ENCODE measurements at places on chromosomes 7 and 10.

DNA sequence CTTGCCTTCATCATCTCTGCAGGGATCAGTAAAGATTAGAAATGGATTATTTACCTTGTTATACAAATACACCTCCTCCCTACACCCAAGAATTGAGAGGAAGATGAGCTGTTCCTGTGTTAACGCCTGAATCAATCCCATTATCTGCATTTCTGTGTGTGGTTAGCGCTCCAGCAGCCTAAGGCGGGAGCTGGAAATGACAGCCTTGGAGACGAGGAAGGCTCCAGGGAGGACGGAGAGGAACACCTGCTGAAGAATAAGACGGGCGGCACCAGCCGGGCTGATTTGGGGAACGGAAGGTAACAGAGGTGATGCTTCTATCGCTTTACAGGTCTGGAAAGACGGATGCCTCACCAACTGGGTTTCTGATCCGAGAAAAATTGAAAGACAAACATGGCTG lies 34.2 kb upstream of the DDC start:
- DNase-seq = no peak

DNA sequence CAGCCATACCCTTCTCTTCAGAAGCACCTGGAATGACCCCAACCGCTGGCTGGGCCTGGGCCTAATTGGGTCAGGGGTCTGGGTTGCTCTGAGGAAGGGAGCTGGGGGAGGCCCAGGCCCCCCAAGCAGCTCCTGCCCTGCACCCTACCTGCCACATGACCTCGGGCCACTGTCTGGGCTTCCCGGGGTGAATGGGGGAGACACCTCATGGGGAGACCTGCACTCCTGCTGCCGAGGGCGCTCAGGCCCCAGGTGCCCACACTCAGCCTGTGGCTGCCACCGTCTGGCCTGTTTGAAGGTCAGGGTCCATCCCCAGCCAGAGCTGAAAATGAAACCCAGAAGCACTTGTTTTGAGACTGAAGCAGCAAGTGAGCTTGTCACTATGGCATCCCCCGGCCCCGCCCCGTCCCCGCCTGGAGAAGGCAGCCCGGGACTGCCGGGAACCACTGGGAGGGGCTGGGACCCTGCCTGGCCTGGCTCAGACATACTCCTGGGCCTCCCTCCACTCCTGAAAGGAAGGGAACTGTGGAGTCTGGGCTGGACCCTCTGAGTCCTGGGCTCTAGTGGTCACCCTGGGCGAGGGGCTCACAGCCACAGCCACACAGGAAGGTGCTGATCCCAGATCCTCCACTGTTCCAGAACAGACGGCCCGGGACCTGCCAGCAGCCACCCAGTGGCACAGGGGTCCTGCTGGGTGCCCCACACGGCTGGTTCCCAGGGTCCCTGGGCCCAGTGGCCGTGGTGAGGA lies 7.4 kb upstream of the MICALL2 start:
- no peak for DNase-seq

DNA sequence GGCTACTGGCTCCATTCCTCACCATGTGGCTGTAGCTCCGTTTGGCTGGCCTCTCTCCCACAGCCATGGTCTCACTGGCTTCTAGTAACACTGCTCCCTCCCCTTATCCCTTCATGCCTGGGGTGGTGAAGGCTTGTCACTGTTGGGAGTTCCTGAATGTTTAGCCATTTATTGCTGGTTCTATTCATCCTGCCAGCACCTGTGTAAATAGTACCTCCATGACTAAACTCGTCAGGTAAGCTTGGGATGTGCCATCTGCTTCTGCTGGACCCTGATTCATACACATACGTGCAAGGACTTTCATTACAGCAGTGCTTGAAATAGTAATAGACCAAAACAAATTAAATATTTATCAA lies 61.6 kb downstream of the CCDC71L start:
- no peak for DNase-seq

DNA sequence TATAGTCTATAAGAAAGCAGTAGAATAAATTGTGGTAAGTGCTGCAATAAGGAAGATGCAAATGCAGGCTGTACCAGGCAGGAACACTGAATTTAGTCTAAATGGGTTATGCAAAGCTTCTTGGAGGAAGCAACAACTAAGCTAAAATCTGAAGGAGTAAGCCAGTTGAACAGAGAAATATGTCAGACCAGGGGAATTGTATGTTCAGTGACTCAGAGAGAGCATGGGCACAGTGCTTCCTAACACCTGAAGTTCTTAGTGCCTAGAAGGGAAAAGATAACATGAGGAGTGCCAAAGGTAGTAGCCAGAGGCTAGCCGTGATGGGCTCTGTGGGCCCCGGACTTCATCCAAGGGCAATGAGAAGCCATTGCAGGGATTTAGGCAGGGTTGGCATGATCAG lies 204.1 kb upstream of the KMT2E start:
- no peak for DNase-seq

DNA sequence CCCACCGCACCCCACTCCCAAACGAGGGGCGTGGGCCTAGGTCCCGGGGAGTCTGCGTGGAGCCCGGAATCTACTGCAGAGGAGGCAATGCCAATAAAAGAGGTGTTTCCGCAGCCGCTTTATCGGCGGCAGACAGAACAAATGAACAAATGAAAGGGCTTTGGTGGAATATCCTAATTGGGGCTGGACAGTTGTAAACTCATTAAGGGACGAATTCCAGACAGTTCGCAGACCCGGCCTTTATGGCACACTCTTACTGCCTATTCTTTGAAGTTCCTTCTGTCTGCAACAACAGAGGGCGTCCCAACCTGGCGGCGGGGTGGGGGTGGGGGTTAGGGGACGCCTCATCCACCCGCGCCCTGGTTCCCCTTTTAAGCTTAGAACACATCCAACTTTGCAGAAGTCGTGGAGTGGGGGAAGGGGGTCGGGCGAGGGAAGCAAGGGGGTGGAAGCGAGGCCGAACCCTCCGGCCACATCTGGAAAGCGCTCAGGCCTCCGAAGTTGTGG lies 4.1 kb downstream of the HOXA9 start:
- no peak for DNase-seq

GRCh38 chr10:49830016-49830415 lies 67.9 kb upstream of the OGDHL start:
- DNase-seq = no peak

- DNase-seq = no peak
Measured at GRCh38 chr7:138945154-138945553, 36.0 kb downstream of the KIAA1549 start.

- DNase-seq = no peak
Measured at GRCh38 chr10:47339186-47339735, 8.9 kb upstream of the RBP3 start.

- DNase-seq = no peak
Measured at GRCh38 chr7:141157138-141157765, 83.4 kb downstream of the TMEM178B start.

- no peak for DNase-seq
Measured at GRCh38 chr10:51935341-51935740, 235.9 kb upstream of the CSTF2T start.

DNA sequence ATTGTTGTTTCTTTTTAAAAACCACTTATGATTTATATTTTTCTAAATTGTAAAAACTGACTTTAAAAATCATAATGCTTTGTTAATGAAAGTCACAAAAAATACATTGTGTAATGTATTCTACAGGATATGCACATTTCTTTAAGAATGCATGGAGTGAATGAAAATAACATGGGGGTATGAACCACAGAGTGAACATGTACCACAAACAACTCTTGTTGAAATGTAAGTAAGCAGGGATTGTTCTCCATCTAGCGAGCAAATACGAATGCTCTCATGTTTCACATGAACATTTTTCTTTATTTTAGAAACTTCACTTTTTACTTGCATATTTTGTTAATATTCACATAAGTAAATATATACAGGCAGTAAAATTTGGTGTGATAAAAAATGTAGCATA lies 35.6 kb upstream of the LAMB4 start:
- DNase-seq = no peak

- no peak for DNase-seq
Measured at GRCh38 chr7:135919071-135919841, 57.9 kb downstream of the MTPN start.

- DNase-seq = no peak
Measured at GRCh38 chr10:58721601-58722281, 209.1 kb downstream of the BICC1 start.

- DNase-seq = no peak
Measured at GRCh38 chr7:123190109-123190831, 9.5 kb downstream of the SLC13A1 start.

DNA sequence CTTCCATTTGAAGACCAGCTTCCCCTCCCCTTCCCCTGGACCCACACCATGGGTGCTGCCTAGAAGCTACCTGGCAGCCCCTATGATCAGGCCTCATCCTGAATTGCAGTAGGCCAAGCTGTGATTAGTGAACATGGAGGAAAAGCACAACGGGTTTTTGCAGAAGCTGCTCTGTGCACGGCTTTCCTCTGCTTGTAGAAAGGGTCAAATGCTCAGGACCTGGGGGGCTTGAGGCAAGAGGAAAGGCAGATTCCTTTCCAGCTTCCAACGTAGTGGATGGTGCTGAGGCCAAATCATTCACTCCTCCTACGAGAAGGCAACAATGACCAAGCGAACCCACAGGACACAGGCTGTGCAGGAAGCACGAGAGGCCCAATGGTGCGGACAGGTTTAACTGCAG lies 410.3 kb upstream of the SHH start:
- DNase-seq = no peak

DNA sequence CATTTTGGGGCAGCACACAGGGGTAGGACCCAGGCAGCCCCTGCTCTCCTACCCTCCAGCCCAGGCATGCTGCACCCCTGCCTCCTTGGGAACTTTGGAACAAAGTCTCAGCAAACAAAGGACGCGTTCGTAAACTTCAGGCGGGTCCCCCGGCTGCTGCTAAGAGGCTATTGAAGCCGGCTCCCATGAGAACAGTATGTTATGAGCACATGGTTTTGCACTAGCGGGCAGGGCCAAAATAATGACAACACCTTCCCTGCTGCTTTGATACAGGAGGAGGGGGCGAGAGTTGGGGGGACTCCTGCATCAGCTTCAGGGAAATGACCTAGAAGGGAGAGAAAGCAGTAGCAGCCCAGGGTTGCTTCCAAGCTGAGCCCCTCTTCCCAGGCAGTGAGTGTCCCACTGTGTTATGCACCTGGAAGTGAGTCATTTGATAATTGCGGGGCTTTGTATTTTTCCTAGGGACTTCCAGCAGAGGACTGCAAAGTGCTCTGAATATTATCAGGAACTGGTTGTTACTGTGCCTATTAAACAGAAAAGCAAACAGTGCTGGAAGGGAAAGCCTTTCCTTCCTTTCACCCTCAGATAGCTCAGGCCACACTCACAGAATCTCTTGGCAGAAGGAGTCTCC lies 6.9 kb downstream of the ITPRIP start:
- no peak for DNase-seq

DNA sequence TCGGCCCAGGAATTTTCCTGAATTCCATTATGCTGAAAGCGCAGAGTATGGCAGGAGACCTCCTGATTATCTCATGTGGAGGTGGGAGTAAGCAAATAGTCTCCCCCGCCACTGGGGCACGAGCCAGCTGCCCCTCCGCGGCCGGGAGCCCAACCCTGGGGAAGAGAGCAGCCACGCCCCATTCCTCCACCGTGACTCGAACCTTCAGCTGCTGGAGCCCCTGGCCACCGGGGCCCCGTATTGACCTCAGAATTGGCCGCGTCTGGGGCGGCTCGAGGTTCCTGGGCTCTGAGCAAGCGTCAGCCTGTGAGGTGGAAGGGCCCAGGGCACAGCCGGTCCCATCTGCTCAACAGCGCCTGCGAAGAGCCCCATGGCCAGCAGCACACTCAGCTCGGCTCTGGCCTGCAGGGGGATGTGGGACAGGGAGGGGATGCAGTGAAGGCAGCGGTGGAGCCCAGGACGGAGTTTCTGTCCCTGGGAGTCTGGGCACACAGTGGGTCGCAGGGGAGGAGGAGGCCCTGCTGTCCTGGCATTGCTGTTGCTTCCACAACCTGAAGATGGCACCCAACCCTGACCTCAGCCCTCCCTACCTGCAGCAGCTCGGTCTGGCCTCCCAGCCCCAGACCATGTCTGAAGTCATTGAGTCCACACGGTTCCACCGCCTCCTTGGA lies 97.8 kb downstream of the CHST15 start:
- DNase-seq = no peak
